ENCODE measurements at places on chromosomes 4 and X. TPM values are rescaled to one million over a fixed set of nuclear protein-coding genes. Genes with fewer than 3 reads are reported as not detected.

DNA sequence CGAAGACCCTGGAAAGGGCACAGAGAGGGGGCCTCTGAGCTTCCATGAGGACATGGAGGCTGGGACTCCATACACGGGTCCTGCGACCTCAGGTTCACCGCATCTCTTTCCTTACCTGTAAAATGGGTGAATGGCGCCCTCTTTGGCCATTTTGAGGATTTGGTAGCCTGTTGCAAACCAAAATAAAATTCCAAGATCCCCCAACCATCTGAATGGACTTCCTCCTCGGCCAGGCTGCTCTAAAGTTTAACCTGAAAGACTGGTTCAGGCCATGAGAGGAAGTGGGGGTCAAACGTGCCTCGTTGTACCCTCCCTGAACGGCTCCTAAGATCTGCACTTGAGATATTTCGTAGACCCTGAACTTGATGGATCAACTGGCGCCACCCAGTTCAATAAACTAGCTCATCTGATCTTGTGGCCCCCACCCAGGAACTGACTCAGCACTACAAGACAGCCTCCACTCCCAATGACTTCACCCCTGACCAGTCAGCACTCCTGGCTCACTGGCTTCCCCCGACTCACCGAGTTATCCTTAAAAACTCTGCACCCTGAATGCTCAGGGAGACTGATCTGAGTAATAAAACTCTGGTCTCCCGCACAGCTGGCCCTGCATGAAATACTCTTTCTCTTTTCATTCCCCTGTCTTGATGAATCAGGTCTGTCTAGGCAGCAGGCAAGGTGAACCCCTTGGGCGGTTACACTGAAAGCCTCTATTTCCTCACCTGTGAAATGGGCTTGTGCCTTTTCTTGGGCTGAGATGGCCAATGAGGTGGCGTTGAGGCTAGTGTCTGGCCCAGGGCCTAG, 32.9 kb upstream of the GPR78 start:
- H3K4me3 ChIP-seq: no peak overlapping the region
- DNase-seq: no peak
- peaks cover 11% of the 10 kb centered on the region for H3K4me1 ChIP-seq
- H3K36me3 ChIP-seq: peaks cover 3% of the 10 kb centered on the region

NDP gene
- 1.5 TPM for total RNA-seq

AREG gene
- total RNA-seq: 230 TPM

NLRP2B gene
- total RNA-seq: not detected

- no peaks in the 10 kb centered on the region for H3K36me3 ChIP-seq
- no peaks in the 10 kb centered on the region for H3K4me1 ChIP-seq
- no peak overlapping the region for H3K27ac ChIP-seq
- no peaks in the 10 kb centered on the region for H3K27me3 ChIP-seq
These were observed 93.5 kb upstream of the ADAD1 start for GRCh38 chr4:122285285-122285684.

DNA sequence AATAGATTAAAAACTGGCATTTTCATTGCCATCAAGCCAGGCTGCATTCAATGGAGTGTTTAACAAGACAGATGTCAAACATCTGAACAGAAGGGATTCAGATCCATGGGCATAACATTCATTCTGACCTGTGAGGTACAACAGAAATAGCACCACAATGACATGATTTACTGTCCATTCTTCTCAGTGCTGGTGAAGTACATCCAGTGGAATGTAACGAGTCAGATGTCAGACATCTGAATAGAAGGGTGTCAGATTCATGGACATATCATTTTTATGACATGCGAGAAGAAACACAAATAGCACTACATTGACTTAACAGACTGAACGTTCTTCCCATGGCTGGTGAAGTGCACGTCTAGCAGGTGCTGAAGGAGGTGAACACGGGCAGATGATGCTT, 186.4 kb downstream of the PPP4R3C start:
- no peaks in the 10 kb centered on the region for H3K4me1 ChIP-seq
- no peaks in the 10 kb centered on the region for H3K27me3 ChIP-seq
- H3K36me3 ChIP-seq: no peaks in the 10 kb centered on the region
- no peak for DNase-seq
- H3K4me3 ChIP-seq: no peak overlapping the region

GRCh38 chr4:4560136-4560535, 18.3 kb upstream of the STX18 start:
- H3K27me3 ChIP-seq: no peaks in the 10 kb centered on the region
- no peaks in the 10 kb centered on the region for H3K36me3 ChIP-seq
- no peak for DNase-seq
- H3K27ac ChIP-seq: no peak overlapping the region
- peaks cover 8% of the 10 kb centered on the region for H3K4me1 ChIP-seq

PNMA6A gene
- 0.31 TPM for total RNA-seq

- peaks cover 13% of the 10 kb centered on the region for H3K27me3 ChIP-seq
- no peak for DNase-seq
- no peak overlapping the region for H3K27ac ChIP-seq
These were observed 1.5 kb downstream of the SMIM31 start for GRCh38 chr4:164755432-164755831.

DNA sequence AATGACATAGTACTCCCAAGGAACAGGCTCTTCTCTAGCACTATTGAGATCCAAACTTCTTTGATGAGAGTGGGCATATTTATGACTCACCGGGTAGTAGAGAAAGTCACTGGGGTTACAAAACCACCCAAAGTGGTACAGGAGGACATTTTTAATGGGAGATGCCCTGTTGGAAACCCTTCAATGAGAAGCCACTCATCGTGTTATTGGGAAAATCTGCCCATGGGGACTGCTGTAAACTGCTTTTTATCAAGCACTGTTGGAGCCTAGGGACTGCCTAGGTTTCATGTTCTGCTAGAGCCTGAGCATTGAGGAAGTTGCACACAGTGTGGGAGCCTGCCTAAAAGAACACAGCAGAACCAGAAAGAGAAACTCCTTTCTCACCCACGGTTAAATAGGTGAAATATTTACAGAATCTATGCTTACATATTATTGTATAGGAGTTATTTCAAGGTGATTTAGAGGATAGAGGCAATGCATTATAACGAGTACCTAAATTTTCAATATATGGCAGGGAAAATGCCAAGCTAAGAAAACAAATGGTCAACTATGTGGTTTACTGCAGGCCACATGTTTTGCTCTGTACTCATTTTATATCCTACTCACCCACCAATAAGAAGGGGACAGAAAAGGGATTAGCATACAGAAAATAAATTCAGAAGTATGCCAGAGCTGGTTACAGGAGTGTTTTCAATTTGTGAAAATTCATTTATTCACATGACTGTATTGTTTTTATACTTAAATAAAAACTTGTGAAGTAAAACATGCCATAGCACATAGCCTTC, 559.1 kb downstream of the FSTL5 start:
- no peaks in the 10 kb centered on the region for H3K4me1 ChIP-seq
- H3K4me3 ChIP-seq: no peak overlapping the region
- DNase-seq: no peak
- no peaks in the 10 kb centered on the region for H3K27me3 ChIP-seq

- no peaks in the 10 kb centered on the region for H3K4me1 ChIP-seq
- no peak overlapping the region for H3K4me3 ChIP-seq
- DNase-seq: no peak
These were observed 260.5 kb downstream of the DKK2 start for GRCh38 chr4:106775636-106776035.

GJB1 gene
- total RNA-seq: 80.4 TPM

DNA sequence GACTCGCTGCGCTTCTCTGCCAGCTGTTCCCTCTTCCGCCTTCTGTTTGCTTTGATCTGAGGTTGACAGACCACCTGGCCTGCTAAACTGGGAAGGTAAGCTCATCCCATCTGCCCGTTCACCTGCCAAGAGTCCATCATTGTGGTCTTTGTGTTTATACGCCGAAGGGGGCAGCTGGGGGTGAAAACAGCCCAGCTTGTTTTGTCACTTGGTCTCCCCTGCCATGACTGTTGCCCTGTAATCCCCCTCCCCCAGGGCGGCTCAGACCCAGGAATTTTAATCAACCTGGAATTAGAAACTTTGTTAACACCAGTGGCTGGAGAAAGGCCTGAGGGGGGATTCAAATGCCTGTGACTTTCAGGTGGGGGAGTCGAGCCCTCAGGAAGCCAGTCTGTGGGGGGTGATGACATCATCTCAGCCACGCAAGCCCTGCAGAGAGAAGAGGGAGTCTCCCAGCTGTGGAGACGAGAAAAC, 333.3 kb downstream of the BCOR start:
- no peaks in the 10 kb centered on the region for H3K27me3 ChIP-seq
- no peak overlapping the region for H3K27ac ChIP-seq
- H3K4me1 ChIP-seq: peaks cover 11% of the 10 kb centered on the region
- H3K4me3 ChIP-seq: no peak overlapping the region
- no peak for DNase-seq

RTL5 gene
- 0.07 TPM for total RNA-seq

UGT2B10 gene
- total RNA-seq: not detected

GRCh38 chr4:180422989-180423711, 1820.1 kb upstream of the TENM3 start:
- no peak overlapping the region for H3K4me3 ChIP-seq
- H3K4me1 ChIP-seq: no peaks in the 10 kb centered on the region
- no peak overlapping the region for H3K27ac ChIP-seq
- H3K36me3 ChIP-seq: no peaks in the 10 kb centered on the region
- H3K27me3 ChIP-seq: no peaks in the 10 kb centered on the region
- DNase-seq: no peak

DNA sequence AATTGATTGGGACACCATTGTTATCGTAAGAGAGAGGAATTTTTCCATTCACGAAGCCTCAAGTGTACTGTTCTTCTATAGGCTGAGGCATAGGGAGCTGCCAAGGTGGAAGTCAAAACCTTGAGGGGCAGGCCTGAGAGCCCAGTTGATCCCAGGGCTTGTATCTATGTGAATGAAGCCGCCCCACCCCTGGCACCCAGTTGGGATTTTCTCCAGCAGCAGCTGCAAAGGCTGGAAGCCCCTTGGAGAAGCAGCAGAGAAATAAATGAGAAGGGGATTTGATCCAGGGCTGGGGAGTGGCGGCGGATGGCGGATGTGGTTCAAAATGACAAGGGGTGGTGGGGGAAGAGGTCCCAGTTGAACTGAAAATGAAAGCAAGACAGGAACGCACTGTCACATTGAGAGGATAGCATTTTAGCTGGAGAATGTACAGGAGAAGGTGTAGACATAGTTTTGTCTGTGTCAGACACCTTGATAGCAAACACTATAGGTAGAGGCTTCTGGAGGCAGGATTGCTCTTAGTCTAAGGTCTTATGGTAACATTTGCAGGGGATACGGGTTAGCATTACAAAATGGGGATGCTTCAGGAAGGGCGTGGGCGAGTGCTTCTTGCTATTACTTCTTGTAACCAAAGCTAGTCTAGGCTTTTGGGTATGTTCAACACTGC, 32.6 kb downstream of the DOCK11 start:
- H3K4me1 ChIP-seq: no peaks in the 10 kb centered on the region
- DNase-seq: no peak
- no peak overlapping the region for H3K4me3 ChIP-seq
- peaks cover 19% of the 10 kb centered on the region for H3K27me3 ChIP-seq
- H3K36me3 ChIP-seq: peaks cover 4% of the 10 kb centered on the region

DNA sequence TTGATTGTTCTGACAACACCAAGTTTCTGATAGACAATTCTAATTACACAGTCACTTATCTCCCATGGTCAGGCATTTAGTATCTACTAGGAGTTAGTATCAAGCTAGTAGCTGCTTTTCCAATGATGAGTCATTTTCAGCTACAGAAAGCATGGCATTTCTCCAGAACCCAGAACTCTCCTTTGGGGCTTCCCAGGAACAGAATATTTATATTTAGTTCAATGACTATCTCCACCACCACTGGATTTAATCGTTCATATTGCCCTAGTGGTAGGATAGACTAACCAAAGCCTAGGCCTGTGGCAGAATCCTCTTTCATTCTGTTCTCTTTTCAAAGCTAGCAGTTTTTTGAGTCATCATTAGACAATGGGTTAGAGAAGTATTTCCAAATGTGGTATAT, 569.4 kb downstream of the GABRG1 start:
- H3K27ac ChIP-seq: no peak overlapping the region
- DNase-seq: no peak
- H3K36me3 ChIP-seq: no peaks in the 10 kb centered on the region
- no peaks in the 10 kb centered on the region for H3K27me3 ChIP-seq

DNA sequence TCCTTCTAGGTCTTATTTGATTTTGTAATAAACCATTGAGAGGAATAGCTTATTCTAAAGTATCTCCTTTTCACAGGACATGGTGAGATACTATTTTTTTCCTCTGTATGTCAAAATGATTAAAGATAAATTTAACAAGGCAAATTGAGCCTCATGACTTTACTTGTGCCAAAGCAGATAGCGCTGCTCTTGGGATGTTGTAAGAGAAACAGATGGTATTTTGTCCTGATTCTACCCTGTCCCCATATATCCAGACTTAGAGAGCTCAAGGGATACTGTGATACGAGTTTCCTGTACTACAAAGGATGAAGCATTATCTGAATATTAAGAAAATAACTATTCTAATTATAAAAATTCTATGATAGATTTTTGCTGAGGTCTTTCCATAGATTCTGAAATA, 34.0 kb downstream of the EMCN start:
- no peaks in the 10 kb centered on the region for H3K36me3 ChIP-seq
- DNase-seq: no peak
- H3K27ac ChIP-seq: no peak overlapping the region
- no peak overlapping the region for H3K4me3 ChIP-seq
- H3K4me1 ChIP-seq: no peaks in the 10 kb centered on the region

DNA sequence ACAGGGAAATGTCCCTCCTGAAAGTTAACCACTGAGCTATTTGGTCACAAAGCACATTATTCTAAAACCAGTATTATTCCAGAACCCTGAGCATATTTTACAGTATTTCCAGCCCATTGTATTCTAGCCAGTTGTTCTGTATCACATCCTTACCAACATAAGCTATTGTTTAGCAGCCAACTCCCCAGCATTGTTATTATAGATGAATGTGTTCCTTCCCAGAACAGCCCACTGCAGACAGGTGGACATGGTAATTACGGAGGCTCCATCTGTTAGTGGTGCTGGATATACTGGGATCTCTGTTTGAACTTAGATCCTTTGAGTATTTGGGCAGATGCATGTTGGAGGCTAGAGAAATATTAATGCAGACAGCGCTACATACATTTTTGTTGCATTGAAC, 126.1 kb downstream of the MGST2 start:
- peaks cover 9% of the 10 kb centered on the region for H3K4me1 ChIP-seq
- H3K4me3 ChIP-seq: no peak overlapping the region
- H3K27me3 ChIP-seq: no peaks in the 10 kb centered on the region
- no peak overlapping the region for H3K27ac ChIP-seq

DNA sequence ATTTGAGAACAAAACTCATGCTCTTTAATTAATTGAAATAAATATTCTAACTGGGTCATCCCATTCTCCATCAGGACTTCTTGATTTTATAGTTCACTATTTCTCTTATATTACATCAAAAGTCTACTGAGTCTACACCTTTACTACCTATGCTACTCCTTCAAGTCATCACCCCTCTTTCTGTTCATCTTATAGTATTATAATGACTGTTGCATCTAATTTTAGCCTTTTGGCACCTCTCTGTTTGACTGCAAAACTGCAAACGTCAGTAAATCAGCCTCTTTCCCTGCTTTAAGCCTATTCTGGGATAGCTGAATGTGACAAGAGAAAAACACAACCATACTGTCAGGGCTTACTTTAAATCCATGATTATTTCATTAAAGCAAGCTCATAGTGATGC, 639.1 kb downstream of the GABRG1 start:
- H3K4me3 ChIP-seq: no peak overlapping the region
- no peaks in the 10 kb centered on the region for H3K27me3 ChIP-seq
- no peaks in the 10 kb centered on the region for H3K36me3 ChIP-seq
- DNase-seq: no peak
- no peak overlapping the region for H3K27ac ChIP-seq

Data from Calu3 (cell line).